ENCODE measurements at places on chromosomes 3 and 15. TPM values are rescaled to one million over a fixed set of nuclear protein-coding genes. Genes with fewer than 3 reads are reported as not detected.

The SPESP1 gene
- 5.6 TPM for total RNA-seq

The CLRN1 gene
- not detected for total RNA-seq

The ITIH1 gene
- total RNA-seq, result not detected

The KLHL40 gene
- not detected for total RNA-seq

The CAND2 gene
- 2.4 TPM for total RNA-seq

Data from mammary microvascular endothelial cell (primary cell).